Osteoblast (primary cell): ENCODE measurements at places on chromosomes 3 and 15. TPM values are rescaled to one million over a fixed set of nuclear protein-coding genes. Genes with fewer than 3 reads are reported as not detected.
A peak's percentile ranks its signal among the peaks of the same experiment; 100 is the strongest.

DNA sequence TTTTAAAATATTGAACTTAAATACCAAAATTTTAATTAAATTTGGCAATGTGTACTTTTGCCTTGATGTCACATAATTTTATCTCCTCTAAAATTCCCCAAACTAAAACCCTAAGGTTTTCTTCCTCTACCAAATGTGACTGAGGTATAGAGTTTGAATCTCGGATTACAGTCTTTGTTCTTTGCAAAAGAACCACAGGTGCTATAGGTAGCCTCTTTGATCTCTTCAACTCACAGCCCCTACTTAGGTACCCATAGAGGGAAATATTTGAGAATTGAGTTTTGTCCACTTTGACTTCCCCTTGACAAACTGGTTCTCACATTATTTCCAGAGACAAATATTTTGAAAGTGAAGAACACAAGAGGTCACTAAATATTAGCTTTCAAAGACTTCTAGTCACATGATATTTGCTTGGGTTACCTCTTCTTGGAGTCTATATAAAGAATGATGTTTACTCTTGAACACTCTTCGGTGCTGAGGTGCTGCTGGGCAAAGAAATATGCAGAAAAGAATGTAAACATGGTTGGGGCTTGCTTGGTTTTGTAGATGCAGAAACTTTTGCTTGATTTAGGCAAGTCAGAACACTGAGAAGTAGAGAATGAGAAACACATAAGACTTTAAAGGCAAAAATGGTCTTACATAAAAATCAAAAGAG is 120.8 kb upstream of the MCTP2 start:
- H3K4me1 ChIP-seq: no peaks in the 10 kb centered on the region
- H3K27ac ChIP-seq: no peak overlapping the region
- H3K36me3 ChIP-seq: no peaks in the 10 kb centered on the region
- H3K4me3 ChIP-seq: no peak overlapping the region

DNA sequence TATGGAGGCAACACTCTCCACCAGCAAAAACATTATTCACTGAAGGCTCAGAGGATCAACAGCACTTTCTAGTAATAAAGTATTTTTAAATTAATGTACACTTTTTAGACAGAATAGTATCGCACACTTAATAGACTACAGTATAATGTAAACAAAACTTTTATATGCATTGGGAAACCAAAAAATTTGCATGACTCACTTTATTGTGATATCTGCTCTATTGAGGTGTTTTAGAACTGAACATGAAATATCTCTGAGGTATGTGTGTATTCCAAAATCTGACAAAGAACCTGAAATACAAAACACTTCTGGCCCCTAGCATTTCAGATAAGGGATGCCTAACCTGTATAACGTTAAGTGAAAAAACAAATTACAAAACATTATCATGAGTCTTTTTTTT is 99.7 kb downstream of the PRICKLE2 start:
- no peaks in the 10 kb centered on the region for H3K27me3 ChIP-seq
- no peaks in the 10 kb centered on the region for H3K4me1 ChIP-seq
- H3K4me3 ChIP-seq: no peak overlapping the region
- no peak for DNase-seq

Gene DNAH12
- under 0.01 TPM in 2 replicates for total RNA-seq

GRCh38 chr3:10194328-10195071 is 29.8 kb downstream of the IRAK2 start:
- peak overlapping the region; percentile 100 for H3K27ac ChIP-seq
- no peak for DNase-seq
- peaks cover 78% of the 10 kb centered on the region for H3K4me1 ChIP-seq
- H3K36me3 ChIP-seq: no peaks in the 10 kb centered on the region
- no peaks in the 10 kb centered on the region for H3K27me3 ChIP-seq

GRCh38 chr3:175018946-175019727 is 160.0 kb downstream of the NAALADL2 start:
- no peak for DNase-seq
- peaks cover 5% of the 10 kb centered on the region for H3K4me1 ChIP-seq
- no peaks in the 10 kb centered on the region for H3K27me3 ChIP-seq
- H3K4me3 ChIP-seq: no peak overlapping the region
- no peaks in the 10 kb centered on the region for H3K36me3 ChIP-seq

GRCh38 chr3:27568393-27568792 is 84.2 kb upstream of the SLC4A7 start:
- H3K27me3 ChIP-seq: no peaks in the 10 kb centered on the region
- peak overlapping the region; percentile 31 for H3K27ac ChIP-seq
- no peaks in the 10 kb centered on the region for H3K36me3 ChIP-seq
- H3K4me3 ChIP-seq: no peak overlapping the region

Gene ALCAM
- 178 and 276 TPM in 2 replicates for total RNA-seq

Gene OSBPL10
- 25.0 and 29.0 TPM in 2 replicates for total RNA-seq

GRCh38 chr15:33700695-33701303 is 267.5 kb upstream of the CHRM5 start:
- H3K27me3 ChIP-seq: peaks cover 13% of the 10 kb centered on the region
- H3K27ac ChIP-seq: no peak overlapping the region
- no peaks in the 10 kb centered on the region for H3K36me3 ChIP-seq

DNA sequence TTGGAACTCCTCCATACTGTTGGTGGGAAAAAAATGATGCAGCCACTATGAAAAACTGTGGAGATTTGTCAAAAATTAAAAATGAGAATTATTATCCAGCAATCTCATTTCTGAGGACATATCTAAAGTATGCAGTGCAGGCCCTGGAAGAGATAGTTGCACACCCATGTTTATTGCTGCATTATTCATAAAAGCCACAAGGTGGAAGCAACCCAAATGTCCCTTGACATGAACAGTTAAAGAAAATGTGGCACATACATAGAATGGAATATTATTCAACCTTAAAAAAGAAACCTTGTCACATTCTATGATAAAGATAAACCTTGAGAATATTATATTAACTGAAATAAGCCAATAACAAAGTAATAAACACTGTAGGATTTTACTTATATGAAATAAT is 80.9 kb upstream of the ARHGEF26 start:
- no peaks in the 10 kb centered on the region for H3K4me1 ChIP-seq
- H3K27ac ChIP-seq: no peak overlapping the region
- no peaks in the 10 kb centered on the region for H3K36me3 ChIP-seq
- H3K27me3 ChIP-seq: no peaks in the 10 kb centered on the region

GRCh38 chr3:45865563-45865962 is 20.8 kb upstream of the CCR9 start:
- no peak overlapping the region for H3K27ac ChIP-seq
- no peak for DNase-seq
- peaks cover 53% of the 10 kb centered on the region for H3K27me3 ChIP-seq
- no peaks in the 10 kb centered on the region for H3K4me1 ChIP-seq

Gene CCDC39
- total RNA-seq: not detected in 2 replicates
